ENCODE measurements at places on chromosomes 11 and 22. TPM values are rescaled to one million over a fixed set of nuclear protein-coding genes. Genes with fewer than 3 reads are reported as not detected.

- no peak for DNase-seq
Observed at GRCh38 chr22:36811094-36811800, 5.6 kb downstream of the PVALB start.

DNA sequence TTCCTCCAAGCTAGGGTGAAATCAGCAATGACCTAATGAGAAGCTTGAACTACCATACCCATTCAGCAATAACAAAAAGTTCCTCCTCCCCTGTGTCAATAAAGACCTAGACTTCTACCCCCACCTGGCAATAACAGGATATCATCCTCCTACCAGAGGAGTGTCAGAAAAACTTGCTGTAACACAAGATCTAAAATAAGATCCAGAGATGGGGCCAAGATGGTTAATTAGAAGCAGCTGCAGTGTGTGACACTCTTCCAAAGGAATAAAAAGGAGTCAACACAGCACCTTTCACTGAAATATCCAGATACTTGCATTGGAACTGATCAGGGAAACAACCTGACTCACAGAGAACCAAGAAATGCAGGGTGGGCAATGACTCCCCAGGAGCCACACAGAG, 84.4 kb upstream of the ARHGAP42 start:
- DNase-seq, result no peak

PNPLA5 gene
- total RNA-seq, result not detected

GRCh38 chr11:126739499-126740145, 260.9 kb downstream of the KIRREL3 start:
- DNase-seq, result no peak

CFAP300 gene
- total RNA-seq, result not detected

DNA sequence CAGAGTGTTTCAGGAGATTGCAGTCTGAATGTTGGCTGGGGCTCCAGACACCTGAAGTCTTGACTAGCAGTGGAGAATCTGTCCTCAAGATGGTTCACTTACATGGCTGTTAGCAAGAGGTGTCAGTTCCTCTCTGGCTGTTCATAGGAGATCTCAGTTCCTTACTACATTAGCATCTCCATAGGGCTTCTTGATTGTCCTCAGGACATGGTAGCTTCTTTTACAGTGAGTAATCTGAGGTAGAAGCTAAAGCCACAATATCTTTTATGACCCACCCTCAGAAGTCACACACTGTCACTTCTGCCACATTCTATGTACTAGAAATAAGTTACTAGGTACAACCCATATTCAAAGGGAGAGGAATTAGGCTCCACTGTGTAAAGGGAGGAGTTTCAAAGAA, 10.5 kb upstream of the PATL1 start:
- DNase-seq, result no peak

- DNase-seq, result no peak
Observed at GRCh38 chr11:110112457-110112856, 19.3 kb downstream of the ZC3H12C start.

- no peak for DNase-seq
Observed at GRCh38 chr22:20779818-20780158, 5.9 kb downstream of the SERPIND1 start.

MMP12 gene
- total RNA-seq, result not detected

GRCh38 chr11:1618231-1618630, 3.7 kb downstream of the KRTAP5-4 start:
- no peak for DNase-seq

GRCh38 chr11:79937676-79938334, 497.0 kb upstream of the TENM4 start:
- DNase-seq, result no peak

GAS2 gene
- 2.4 TPM for total RNA-seq

TRPM5 gene
- total RNA-seq, result not detected

TRIM49 gene
- not detected for total RNA-seq

GRCh38 chr11:119990309-119991021, 147.4 kb downstream of the TRIM29 start:
- no peak for DNase-seq

DNA sequence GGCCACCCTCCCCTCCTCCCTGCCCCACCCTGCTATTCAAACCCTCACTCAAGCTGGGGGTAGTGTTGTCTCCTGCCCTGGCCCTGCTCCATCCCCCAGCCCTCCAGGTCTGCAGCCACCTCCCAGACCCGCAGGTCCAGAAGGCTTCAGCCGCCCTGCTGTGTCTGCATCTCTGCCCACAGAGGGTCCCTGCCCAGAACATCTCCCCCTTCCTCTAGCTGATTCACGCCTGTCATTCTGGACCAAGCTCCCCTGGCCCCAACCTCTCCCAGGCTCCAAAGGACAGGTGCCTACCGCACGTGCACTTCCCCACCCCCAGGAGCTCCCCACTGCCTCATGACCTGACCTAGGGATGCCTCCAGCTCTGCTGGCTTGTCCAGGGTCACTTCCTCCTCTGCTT, 16.0 kb upstream of the SHISAL1 start:
- DNase-seq, result no peak

DNA sequence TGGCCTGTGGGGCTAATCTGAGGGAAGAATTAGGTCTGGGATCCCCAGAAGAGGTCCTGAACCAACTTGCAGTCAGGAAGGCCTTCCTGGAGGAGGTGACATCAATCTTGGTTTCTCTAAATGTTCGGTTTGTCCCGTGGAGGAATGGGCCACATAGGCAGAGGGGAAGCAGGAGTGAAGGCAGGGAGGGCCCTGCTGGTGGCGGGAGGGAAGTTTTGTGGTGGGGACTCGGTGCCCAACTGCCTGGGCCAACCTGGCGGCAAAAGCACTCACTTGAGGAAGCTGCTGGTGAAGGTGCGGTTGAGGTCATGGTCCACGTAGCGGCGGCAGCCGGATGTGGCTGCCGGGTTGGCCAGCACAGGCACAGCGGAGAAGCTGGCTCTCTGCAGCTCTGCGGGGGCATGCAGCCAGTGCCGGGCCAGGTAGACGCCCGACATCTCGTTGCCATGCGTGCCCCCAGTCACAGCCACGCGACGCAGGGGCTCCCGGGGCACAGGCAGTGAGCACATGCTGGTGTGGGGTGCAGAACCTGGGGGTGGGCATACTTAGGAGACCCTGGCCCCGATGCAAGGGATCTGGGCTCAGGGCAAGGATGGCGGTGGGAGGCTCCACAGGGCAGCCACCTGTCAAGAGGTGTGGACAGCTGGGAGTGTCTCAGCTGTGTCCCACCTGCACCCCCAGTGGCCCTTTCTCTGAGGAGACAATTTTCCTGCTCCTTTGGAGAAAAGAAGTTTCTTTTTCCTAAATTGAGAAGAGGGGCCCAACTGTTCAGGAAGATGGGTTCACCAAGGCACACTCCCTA, 3.8 kb downstream of the ACY3 start:
- peak; percentile 55 for DNase-seq

DNA sequence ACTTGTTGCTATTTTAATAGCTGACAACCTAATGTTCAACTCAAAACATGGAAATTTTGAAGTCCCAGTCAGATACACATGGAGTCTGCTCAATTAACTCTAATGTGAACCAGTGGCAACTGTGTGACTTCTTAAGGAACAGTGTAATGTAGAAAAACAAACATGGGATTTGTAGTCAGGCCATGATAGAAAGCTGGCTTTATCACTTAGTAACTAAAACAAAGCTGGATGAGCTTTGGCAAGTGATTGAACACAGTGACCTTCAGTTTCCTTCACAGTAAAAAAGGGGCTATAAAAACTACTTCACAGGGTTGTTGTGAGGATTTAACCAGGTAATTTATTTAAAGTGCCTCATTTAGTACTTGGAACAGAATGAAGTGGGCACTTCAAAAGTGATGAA, 62.6 kb downstream of the PRCP start:
- DNase-seq, result no peak

B4GALNT4 gene
- 1.1 TPM for total RNA-seq

OR8A1 gene
- total RNA-seq, result not detected

GRCh38 chr11:123562829-123563228, 91.6 kb downstream of the SCN3B start:
- no peak for DNase-seq

- no peak for DNase-seq
Observed at GRCh38 chr11:59865031-59865430, 1.3 kb downstream of the TCN1 start.

GRCh38 chr22:42747701-42748513, 27.2 kb upstream of the A4GALT start:
- DNase-seq, result no peak

DNA sequence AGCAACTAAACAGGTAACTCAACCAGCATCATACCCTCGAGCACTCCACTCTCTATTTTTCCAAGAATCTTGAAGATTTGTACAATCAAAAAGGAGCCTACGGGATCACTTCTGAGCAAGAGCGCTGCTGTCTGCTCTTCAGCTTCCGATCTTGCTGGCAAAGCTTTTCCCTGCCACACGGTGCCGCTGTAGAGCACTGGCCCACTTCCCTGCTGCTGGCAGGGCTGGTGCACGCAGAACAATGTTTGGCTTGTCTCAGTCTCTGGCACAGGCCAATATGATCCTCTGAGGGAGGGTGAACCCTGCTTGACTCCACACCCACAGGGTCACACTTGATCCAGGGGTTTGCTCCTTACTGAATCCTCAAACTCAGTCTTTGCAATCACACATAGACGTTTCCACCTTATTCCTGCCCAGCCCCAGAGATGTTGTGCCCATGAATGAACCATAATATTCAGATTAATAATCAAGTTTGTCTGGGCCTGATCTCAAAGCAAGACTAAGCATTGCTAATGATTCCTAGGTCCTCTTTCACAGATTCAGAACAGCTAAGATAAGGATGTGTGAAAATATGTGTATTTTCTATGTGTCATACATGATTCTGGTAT, 536.6 kb downstream of the SOX6 start:
- peak; percentile 36 for DNase-seq

DNA sequence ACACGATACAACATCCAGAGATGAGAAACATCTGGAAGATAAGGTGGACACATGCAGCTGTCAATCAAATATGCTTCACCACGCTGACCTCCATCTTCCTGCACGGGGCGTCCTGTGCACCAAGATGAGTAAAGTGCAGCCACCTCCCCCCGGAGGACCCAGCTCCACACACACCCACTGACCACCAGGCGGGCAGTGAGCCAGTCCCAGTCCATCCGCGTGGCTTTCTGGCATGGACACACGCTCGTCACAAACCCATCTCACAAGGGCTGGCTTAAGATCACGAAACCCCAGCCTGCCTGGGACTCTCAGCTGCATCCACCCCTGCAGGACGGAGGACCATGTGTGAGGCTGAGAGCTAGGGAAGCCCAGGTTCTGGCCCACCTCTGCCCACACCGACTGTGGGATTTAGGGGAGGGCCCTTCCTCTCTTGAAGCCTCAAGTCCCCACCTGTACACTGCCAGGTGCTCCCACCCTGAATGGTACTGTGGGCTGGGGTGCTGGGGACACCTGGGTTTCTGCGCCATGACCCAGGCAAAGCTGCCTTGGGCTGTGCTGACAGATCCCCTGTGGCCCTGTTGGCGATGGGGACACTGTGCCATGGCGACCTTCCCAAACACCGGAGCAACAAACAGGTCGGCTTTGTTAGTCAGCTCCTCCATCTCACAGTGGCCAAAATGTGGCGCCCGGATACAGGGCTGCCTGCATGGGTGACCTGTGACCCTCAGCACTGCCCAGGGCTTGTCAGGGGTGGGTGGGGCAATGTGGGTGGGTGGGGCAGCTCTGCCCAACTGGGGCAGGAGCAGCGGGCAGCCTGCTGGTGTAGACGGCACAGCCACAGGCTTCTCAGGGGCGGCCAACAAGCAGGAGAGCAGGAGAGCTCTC, 629.0 kb downstream of the TBC1D22A start:
- DNase-seq, result no peak

GRCh38 chr11:6900327-6900999, 8.2 kb upstream of the OR2D2 start:
- no peak for DNase-seq

NDUFV1 gene
- 317 TPM for total RNA-seq

- DNase-seq, result no peak
Observed at GRCh38 chr22:49648053-49648452, 179.6 kb downstream of the BRD1 start.

DNA sequence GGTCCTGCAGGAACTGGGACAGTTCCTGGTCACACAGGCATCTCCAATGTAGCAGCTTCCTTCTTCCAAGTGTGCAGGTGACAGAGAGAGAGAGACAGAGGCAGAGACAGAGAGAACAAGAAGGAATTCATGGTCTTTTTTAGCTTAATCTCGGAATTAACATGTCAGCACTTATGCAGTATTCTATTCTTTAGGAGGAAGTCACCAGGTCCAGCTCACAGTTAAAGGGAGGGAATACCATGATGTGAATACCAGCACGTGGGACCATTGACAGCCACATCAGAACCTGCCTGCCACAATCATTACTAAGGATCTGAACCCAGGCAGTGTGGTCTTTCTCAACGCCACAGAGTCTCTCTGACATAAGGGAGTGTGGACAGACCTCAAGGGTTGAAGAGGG, 341.6 kb downstream of the MN1 start:
- DNase-seq, result no peak

DNA sequence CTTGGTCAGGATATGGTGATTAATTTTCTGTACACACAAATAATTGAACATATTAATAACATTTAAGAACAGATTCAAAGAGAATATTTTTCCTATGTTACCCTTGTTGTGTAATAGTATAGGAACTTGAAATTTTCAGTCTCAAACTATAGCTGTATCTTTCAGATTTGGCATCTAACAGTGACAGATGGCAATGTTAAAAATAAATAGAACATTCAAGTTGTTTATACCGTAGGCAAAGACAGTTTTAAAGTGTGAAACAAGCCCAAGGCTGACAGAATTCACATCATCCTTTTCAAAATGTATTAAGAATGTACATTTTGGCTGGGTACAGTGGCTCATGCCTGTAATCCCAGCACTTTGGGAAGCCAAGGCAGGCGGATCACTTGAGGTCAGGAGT, 92.6 kb upstream of the TP53AIP1 start:
- DNase-seq, result no peak

DNA sequence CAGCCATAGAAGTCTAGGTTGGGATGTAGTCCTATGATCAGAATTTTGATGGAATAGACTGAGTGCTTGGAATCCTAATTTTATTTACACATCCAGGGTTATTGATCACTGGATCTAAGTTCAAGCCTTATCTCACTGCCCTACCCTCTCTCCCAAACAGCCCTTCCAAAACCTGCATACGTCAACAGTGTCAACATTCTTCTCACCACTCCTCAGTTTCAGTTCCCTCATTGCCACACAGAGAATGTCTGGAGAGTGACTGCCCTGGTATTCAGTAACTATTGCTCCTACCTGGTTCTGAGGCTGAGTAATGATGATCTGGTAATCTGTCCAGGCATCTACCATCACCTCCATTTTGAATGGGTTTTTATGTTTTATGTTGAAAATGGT, 60.0 kb downstream of the GLYATL1 start:
- DNase-seq, result no peak

ZC3H12C gene
- 0.20 TPM for total RNA-seq

ALDH3B1 gene
- not detected for total RNA-seq

- DNase-seq, result no peak
Observed at GRCh38 chr11:1356007-1356435, 33.7 kb upstream of the BRSK2 start.

DNA sequence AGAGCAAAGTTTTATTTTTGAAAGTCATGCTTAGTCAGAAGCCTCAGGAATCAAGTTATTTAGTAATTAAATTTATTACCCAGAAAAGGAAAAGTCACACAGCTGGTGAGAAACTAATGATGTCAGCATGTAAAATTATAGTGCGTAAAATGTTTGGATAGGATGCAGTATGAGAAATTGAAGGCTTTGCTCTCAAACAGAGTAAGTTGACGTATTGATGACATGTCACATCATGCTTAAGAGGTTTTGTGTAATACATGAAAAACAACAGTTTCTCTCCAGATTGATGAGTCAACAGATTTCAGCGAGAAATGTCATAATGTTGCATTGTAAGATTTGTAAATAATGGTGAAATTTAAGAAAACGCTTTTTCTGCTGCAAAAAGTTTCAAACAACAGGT, 769.8 kb downstream of the METTL15 start:
- no peak for DNase-seq

All from activated naive CD8-positive, alpha-beta T cell treated with anti-CD3 and anti-CD28 coated beads for 36 hours (primary cell).